ENCODE measurements at places on chromosomes 6 and 20.
A peak's percentile ranks its signal among the peaks of the same experiment; 100 is the strongest.

DNA sequence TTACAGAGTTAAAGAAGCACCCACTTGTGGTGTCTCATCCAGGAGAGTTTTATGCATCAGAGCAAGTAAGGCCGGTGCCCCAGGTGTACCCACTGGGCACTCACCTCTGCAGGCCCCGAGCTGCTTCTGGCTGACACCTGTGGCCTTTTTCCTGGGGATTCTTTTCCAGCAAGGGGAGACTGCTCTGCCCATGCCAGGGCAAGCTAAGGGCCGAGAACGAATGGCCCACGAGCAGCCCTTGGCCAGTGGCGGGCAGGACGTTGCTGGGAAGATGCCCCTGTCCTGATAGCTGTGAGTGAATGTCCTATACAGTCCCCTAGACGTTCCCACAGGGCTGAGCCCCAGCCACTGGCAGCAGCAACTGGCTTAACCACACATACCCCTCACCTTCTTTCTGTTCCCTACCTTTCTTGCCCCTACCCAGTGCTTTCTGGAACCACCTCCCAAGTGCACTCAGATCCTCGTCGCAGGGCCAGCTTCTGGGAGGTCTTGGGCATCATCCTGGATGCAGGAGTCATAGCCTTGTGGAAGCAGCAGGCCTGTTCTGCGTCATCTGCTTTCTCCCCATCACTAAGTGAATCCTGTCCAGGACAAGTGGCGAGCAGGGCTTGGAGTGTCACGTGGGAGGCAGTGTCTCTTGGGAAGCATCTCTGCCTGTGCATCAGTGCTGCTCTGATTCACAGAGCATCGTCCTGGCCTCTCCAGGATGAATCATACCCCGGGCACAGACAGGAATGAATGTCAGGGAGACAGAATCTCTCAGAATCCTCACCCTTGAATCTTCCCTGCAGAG lies 32.5 kb downstream of the SYNDIG1 start:
- peak; percentile 83 for DNase-seq

DNA sequence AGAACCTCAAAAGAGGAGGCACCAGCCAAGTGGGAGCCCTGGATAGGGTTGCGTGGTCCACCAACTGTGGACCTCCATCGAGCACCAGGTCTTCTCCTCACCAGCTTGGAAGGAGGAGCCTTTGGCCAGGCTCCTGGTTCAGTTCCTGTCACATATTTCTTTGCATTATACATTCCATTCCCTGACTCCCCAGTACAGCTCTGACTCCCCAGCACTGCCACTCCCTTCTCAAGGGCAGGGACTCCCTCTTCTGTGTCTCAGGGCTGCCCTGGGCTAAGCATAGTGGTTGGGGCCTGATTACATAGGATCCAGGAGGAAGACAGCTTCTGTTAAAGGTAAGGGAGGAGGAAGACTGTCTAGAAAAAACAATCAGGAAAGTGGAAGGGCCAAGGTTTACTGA lies 91.1 kb downstream of the MRPL14 start:
- DNase-seq: no peak

DNA sequence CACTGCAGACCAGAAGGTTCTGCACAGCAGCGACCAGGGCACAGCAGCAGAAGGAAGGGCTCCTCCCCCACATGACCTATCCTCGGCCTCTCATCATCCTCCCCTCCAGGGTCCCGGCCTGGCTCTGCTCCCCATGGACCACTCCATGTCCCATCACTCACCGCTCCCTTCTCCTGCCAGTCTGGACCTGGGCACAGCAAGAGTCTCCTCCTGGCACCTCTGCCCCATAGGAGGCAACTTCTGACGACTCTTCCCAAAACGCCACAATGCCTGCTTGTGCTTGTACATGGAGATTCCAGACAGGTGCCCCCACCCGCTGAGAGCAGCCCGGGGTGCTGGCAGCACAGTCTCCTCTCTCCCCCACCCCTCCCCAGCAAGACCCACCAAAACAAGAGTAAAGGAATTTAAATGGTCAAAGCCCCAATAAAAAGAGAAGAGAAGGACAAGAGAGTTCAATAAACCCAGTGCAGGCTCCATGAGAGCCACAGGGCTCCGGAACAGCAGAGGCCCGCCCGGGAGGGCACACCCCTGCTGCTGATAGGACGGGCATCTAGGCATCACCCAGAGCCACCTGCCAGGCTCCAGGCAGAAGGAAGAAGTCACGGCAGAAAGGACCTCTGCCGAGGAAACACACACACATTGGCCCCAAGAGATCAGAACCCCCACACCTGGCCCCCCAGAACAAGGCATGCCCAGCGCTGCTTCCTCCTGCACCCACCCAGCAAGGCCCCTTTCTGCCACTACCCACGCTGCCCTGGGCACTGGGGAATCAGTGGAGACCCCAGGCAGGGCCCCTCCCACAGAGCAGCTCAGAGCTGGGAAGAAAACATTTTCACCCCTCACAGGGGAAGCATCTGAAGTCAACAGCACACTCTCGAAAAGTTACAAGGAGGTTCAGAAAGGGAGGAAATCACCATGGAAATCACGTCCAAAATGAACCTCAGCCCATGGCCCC lies 15.2 kb downstream of the TAF4 start:
- DNase-seq: no peak

DNA sequence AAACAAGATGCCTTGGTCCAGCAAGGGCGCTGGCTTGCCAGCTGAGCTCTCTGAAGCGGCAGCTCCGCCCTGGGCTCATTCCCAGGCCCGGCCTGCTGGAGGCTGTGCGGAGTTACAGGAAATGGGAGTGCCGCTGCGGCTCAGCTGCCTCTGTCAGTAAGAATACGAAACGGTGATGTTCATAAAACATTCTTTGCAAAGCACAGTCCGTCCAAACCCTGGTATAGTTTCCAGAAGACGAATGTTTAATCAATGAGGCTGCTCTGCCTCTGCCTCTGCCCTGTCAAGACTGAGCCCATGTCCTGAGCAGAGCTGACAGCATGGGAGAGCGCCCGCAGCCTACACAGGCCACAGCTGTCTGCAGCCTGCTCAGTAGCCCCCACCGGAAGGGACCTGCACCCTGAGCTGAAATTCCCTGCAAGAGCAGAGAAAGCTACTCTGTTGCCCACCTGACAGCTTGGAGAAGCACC lies 153.3 kb upstream of the SNX9 start:
- DNase-seq: peak; percentile 66

- no peak for DNase-seq
Measured at GRCh38 chr6:32953775-32954174, 878 bp upstream of the HLA-DMA start.

GRCh38 chr6:24566020-24566767 lies 71.4 kb downstream of the ALDH5A1 start:
- DNase-seq: no peak

Measured in AG09309 (cell line).